ENCODE measurements at places on chromosomes 3 and 15. TPM values are rescaled to one million over a fixed set of nuclear protein-coding genes. Genes with fewer than 3 reads are reported as not detected.

LYZL4 gene
- not detected for total RNA-seq

SEC62 gene
- total RNA-seq: 67.9 TPM

GPR149 gene
- not detected for total RNA-seq

LMOD3 gene
- 4.2 TPM for total RNA-seq

SH3GL3 gene
- total RNA-seq: 1.4 TPM

GOLGA8T gene
- total RNA-seq: 0.47 TPM

CDCP1 gene
- not detected for total RNA-seq

RYR3 gene
- 1.5 TPM for total RNA-seq

ATP11B gene
- total RNA-seq: 51.7 TPM

RTP3 gene
- total RNA-seq: not detected

LRRC3B gene
- total RNA-seq: 0.16 TPM

ZNF860 gene
- total RNA-seq: 0.27 TPM

GNAT1 gene
- not detected for total RNA-seq

GRAMD1C gene
- 2.4 TPM for total RNA-seq

KNG1 gene
- total RNA-seq: not detected

GLDN gene
- total RNA-seq: 1.7 TPM

GUCA1C gene
- not detected for total RNA-seq

APOD gene
- total RNA-seq: 1.1 TPM

C3orf38 gene
- 36.3 TPM for total RNA-seq

CCR1 gene
- total RNA-seq: 0.12 TPM

ITIH4 gene
- total RNA-seq: 6.3 TPM

NEO1 gene
- 80.1 TPM for total RNA-seq

IMP3 gene
- 84.3 TPM for total RNA-seq

XIRP1 gene
- not detected for total RNA-seq

WWTR1 gene
- 34.5 TPM for total RNA-seq

SCAMP5 gene
- 38.8 TPM for total RNA-seq

SLC51A gene
- total RNA-seq: not detected

RAD51 gene
- 29.2 TPM for total RNA-seq

HDC gene
- total RNA-seq: 3.5 TPM

FBXO45 gene
- total RNA-seq: 16.9 TPM

SNTN gene
- not detected for total RNA-seq

TM4SF18 gene
- total RNA-seq: not detected

PROK2 gene
- 0.25 TPM for total RNA-seq

LDHAL6B gene
- not detected for total RNA-seq

SLC38A3 gene
- total RNA-seq: 1.8 TPM

PIGX gene
- 36.2 TPM for total RNA-seq

OR5K2 gene
- total RNA-seq: not detected

SLC6A11 gene
- total RNA-seq: 2.6 TPM

NME9 gene
- total RNA-seq: 0.79 TPM

GRK7 gene
- total RNA-seq: not detected

AGBL1 gene
- total RNA-seq: 0.05 TPM

STRIT1 gene
- not detected for total RNA-seq
